T-helper 17 cell (primary cell): ENCODE measurements at places on chromosomes 6 and 20. TPM values are rescaled to one million over a fixed set of nuclear protein-coding genes. Genes with fewer than 3 reads are reported as not detected.
A peak's percentile ranks its signal among the peaks of the same experiment; 100 is the strongest.

The SNX14 gene
- 36.7 TPM for total RNA-seq

- DNase-seq: no peak
Measured at GRCh38 chr6:680666-681340, 12.1 kb downstream of the EXOC2 start.

GRCh38 chr20:47220161-47220582, 136.3 kb downstream of the ZMYND8 start:
- peak; percentile 18 for DNase-seq

DNA sequence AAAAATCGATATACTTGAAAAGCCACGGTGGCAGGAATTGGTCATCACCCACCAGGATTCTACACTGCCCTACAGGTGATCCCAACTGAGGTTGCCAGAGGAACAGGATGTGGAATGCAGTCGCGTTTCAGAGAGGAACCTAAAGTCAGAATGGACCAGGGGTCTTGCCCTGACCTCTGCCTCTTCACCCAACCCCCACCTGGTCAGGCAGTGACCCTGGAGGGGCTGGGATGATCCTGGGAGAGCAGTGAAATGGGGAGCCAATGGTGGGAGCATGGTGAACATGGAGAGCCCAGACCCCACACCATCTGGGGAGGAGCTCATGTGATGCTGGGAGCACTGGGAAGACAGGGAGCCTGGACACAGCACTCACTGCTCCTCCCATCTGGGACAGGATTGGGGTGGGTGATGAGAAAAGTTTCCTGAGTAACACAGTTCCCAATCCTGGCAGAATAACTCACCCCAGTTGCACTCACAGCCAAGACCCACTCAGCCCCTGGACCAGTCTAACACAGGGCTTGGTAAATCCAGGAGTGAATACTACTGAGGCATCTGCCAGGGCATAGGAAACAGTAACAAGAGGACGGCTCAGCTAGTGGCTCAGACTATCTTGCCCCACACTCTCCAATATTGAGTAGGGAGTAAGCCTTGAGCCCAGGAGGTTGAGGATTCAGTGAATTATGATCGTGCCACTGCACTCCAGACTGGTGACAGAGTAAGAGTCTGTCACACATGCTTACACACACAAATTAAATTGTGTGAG, 1.7 kb upstream of the ULBP2 start:
- DNase-seq: no peak

DNA sequence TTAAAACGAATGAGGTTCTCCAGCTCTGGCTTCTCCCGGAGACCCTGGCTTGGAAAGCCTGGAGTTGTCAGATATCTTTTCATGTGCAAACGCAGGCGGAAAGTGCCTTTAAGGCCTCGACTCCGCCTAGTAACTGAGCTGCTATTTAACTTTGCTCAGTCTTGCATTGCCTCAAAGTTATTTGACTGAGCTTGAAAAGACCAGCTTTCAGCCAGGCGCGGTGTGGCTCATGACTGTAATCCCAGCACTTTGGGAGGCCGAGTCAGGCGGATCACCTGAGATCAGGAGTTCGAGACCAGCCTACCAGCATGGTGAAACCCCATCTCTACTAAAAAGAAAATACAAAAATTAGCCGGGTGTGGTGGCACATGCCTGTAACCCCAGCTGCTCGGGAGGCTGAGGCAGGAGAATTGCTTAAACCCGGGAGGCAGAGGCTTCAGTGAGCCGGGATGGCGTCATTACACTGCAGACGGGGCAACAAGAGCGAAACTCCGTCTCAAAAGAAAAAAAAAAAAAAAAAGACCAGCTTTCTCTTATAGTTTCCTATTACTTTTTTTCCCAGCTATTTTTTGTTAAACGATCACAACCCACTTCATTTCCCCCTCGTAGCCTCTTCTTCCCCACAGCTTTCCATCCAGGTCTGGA, 1.9 kb downstream of the GCNT2 start:
- DNase-seq: no peak

DNA sequence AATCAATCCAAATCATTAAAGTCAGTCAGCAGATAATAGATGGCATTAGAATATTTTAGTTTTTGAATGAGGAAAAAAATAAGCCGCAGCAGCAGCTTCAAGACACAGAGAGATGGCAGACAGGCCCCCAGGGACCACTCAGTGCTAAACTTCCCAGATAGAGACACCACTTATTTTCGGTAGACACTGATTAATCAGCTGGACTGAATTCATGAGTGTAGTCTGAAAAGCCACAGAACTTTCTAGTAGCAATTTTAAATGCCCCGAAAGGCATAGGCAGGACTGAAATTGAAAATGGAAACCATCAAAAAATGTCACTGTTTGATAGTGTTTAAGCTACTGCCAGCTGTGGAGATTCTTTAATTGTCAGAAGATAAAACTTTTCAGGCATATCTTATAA, 3.1 kb upstream of the CLDN20 start:
- DNase-seq: no peak

DNA sequence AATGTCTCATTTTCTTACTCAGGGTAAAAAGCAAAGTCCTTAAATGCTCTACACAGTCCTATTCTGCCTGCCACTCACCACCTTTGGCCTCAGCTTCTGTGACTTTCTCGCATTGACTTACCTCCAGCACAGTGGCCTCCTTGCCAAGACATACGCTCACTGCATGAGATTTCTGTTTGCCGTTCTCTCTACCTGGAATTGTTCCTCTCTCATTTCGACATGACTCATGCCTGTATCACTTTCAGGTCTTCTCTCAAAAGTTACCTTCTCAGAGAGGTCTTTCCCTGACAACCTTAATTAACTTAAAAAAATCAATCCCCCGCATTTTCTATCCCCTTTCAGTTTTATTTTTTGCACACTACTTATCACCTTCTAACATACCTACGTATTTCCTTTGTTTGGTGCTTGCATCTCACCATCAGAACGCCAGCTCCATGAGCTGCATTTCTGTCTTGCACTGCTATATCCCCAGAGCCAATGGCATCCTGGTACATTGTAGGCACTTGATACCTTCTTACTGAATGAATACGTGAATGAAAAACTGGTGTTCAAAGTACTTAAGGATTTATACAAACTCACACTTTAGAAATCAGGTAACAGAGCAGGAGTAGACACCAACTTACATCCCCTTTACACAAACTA, 24.5 kb downstream of the TENT5A start:
- no peak for DNase-seq

The SULF2 gene
- total RNA-seq: 6.5 TPM

The QRSL1 gene
- 11.9 TPM for total RNA-seq

The FILIP1 gene
- 0.08 TPM for total RNA-seq

DNA sequence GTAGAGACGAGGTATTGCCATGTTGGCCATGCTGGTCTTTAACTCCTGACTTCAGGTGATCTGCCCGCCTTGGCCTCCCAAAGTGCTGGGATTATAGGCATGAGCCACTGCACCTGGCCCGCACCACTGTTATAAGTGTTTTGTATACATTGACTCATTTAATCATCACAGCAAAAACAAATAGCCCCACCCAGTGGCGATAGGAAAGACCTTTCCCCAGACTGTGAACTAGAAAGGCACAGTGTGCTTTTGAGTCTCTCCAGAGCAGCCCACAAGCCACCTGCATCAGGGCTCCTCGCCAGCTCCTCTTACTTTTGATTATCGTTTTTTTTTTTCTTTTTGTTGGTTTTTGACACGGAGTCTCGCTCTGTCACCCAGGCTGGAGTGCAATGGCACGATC, 27.9 kb upstream of the ZFP64 start:
- DNase-seq: no peak

GRCh38 chr20:44692932-44693480, 22.2 kb upstream of the CCN5 start:
- DNase-seq: no peak

DNA sequence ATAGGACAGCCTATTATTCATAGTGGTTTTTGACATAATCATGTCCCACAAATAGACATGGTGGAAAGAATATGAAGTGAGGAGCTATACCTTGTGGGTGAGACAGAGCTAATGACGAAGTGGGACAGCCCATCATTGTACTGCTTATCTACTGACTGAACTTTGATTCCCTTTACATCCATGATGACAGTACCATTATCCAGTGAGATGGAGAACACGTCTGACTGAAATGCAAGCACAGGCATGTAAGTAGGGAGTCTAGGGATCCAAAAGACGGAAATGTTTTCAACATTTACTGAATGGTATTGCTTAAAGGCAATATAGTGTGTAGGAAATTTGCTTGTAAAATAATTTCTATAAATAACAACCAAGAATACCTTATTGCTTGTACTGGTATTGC, 43.5 kb downstream of the FAM229B start:
- DNase-seq: no peak

GRCh38 chr6:150332939-150333584, 35.8 kb upstream of the IYD start:
- DNase-seq: no peak

- no peak for DNase-seq
Measured at GRCh38 chr6:136969930-136970329, 47.8 kb downstream of the SLC35D3 start.

- no peak for DNase-seq
Measured at GRCh38 chr6:157711060-157711459, 112.0 kb upstream of the SNX9 start.

- peak; percentile 27 for DNase-seq
Measured at GRCh38 chr6:143513410-143513809, 1.9 kb upstream of the FUCA2 start.

DNA sequence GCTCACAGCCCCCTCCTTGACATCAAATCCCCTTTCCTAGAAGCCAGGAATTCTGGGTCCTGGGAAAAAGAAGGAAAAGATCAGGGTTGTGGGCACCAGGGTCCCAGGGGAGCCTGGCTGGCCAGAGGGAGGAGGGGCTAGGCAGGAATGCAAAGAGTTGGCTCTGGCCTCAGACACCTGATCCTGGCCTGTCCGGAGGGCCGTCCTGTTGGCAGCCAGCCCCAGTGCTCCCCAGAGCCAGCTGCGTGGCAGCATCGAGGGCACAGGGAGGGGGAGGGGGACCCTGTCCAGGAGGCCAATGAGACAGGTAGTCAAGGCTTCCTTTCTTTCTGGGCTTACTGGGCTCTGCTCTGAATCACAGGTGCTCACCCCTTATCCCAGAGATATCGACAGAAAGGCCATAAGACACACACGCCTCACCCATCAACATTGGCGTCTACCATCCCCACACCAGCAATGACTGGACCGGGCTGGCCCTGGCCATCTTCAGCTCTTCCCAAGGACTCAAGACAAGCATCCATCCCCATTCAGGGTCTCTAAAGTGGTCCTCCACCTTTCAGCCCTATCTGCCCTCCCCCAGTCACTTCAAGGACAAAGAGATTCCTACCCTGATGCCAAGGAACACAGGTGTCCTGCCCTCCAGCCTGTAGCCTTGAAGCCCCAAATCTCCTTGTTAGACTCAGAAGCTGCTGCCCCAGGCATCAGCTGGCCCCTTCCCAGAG, 723 bp downstream of the COL11A2 start:
- no peak for DNase-seq

- no peak for DNase-seq
Measured at GRCh38 chr6:139545206-139546105, 171.0 kb upstream of the CITED2 start.

GRCh38 chr6:33699131-33699530, 12.4 kb downstream of the UQCC2 start:
- DNase-seq: no peak

The CSNK2B gene
- total RNA-seq: 104 TPM

- no peak for DNase-seq
Measured at GRCh38 chr6:112431803-112432202, 84.7 kb downstream of the RFPL4B start.

DNA sequence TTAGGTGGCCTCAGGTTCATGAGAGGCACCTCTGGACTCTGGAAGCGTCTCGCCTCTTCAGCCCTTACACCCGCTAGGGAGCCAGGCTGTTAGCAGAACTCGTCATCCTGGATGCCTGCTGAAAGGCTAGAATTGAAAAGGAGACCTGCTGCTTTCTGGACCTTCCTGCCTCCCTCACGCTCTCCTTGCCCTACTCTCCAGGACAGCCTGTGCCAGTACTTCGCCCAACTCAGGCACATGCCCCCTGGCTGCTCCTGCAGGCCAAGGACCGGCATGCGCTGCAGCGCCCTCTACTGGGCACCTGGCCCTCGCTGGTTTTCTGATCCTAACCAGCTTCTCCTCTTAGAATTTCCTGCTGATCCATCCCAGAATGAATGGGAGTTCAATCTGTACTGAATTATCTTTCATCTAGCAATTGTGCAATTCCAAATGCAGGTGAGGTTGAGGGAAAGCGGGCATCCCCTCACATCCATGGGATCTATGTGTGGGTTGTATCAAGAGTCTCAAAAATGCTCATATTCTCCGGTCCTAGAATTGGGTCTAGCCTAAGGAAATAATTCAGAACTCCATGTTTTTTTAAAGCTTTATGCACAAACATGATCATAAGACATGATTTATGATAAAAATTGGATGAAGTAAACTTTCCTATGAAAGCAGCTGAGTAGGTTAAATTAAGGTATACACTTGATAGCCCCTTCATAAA, 78.0 kb downstream of the PTPN1 start:
- peak; percentile 56 for DNase-seq

The ADGRF5 gene
- total RNA-seq: not detected

The RAD21L1 gene
- total RNA-seq: not detected

The MRPS18B gene
- total RNA-seq: 16.3 TPM
